Stimulated activated CD8-positive, alpha-beta memory T cell treated with anti-CD3 and anti-CD28 coated beads, Interleukin-4, amount 100 ng/mL, for 4 hours (primary cell): ENCODE measurements at places on chromosomes 6 and 20.
A peak's percentile ranks its signal among the peaks of the same experiment; 100 is the strongest.

DNA sequence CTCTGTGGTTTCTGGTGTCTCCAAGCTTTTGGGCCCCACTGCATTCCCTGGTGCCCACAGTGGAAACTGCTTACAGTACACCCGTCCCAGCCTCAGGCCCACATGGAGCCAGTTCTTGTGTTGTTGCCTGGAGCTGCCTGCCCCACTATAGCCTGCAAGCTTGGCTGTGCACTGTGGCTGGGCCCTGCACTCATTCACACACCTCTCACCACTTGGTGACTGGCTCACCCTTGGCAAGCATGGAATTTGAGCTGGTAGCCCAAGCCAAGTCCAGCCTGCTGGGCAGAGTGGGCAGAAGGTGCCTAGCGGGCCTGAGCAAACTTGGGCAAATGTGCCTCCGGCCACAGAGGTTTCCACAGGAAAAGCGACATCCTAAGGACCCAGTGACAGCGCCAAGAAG, 472.3 kb downstream of the MMUT start:
- DNase-seq = no peak

GRCh38 chr20:51444467-51444866, 98.1 kb downstream of the NFATC2 start:
- no peak for DNase-seq

GRCh38 chr6:30926644-30927043, 5.3 kb downstream of the SFTA2 start:
- DNase-seq = no peak

DNA sequence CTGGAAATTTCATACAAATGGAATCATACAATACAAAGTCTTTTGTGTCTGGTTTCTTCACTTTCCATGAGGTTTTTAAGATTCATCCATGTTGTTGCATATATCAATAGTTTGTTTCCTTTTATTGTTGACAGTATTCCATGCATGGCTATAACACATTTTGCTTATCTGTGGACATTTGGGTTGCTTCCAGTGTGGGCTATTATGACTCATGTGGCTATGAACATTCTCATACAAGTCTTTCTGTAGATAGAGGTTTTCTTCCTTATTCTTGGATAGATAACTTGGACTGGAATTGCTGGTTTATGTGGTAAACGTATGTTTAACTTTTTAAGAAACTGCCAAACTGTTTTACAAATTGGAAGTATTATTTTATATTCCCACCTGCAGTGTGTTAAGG, 30.0 kb upstream of the KIF6 start:
- no peak for DNase-seq

- no peak for DNase-seq
These were observed 45.9 kb upstream of the AIG1 start for GRCh38 chr6:143014764-143015163.

- DNase-seq = no peak
These were observed 169.9 kb upstream of the HDDC2 start for GRCh38 chr6:125471667-125472066.

GRCh38 chr20:669573-669972, 6.0 kb downstream of the SCRT2 start:
- no peak for DNase-seq

DNA sequence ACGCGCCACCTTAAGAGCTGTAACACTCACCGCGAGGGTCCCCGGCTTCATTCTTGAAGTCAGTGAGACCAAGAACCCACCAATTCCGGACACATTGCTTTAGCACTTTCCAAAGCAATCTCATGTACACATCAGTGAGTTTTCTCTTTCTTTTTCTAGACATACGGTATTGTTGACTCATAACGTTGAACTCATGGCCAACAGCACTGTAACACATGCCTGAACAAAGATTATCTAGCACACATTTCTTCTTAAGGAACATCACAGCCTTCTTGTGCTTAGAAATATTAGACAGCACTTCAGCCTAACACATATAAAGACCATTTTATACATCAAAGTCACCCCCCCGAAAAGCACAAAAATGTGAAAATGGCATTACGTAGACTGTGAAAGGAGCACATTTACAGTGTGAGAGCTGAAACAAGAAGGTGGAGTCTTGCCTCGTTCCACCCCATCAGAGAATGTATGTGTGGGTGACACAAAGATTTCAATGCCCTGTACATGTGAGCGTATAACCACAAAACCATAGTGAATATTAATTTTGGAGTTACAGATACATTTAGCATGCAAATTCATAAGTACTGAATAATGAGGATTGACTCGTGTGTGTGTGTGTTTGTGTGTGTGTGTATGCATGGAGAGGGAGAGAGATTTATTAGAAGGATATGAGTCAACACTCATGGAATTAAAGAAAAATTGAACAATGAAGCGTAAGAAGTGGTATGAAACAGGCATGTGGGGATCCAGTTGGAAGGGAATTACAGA, 134.1 kb downstream of the FAM83B start:
- no peak for DNase-seq

GRCh38 chr6:124970243-124970642, 8.0 kb downstream of the RNF217 start:
- DNase-seq = no peak

DNA sequence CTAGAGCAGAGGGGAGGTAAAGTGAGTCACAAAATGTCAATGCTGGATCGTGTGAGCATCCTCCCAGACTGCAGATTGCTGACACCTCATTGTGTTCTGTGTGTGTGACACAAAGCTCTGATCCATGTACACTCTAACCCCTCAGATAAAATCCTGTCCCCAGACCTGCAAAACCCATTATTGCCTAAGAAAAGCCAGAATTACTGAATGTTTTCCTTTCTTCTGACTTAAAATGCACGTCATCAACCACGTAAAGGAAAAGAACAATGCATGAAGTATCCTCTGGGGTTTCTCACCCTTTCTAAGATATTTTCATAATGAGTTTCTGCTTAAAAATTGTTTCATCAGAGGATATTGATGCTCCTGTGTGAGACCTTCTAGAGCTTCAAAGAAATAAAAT, 218.0 kb upstream of the PREP start:
- DNase-seq = no peak

DNA sequence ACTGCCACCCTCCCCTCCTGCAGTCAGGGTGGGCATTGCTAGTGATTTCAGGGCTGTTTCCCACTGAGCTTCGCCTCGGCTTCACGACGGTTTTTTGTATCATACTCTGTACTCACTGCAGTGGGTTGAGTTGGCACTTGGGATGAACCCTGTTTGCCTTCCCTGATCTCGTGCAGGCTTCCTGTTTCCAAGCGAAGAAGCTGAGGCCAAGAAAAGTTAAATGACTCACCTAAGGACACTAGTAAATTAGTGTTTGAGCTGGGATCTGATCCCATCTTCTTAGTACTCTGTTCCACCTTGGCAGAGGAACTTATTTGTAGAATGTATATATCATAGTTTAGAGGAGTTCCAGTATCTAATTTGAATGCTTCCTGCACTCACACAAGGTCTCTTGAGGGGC, 50.3 kb upstream of the VSTM2L start:
- DNase-seq = no peak

- DNase-seq = no peak
These were observed 332.3 kb downstream of the BCKDHB start for GRCh38 chr6:80438772-80439171.

DNA sequence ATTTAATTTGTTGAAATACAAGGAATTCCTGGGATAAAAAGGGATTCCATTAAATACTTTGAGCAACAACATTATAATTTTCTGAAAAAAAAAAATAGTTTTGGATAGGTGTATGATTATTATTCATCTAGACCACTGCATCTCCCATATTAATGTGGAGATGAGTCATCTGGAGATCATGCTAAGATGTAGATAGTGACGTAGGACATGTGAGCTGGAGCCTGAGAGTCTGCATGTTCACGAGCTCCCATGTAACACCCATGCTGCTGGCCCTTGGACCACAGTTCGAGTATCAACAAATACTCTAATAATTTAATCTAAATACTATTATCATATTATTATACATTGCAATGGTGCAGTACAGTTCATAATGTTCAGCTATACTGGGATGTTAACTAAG, 91.6 kb downstream of the EPM2A start:
- no peak for DNase-seq

DNA sequence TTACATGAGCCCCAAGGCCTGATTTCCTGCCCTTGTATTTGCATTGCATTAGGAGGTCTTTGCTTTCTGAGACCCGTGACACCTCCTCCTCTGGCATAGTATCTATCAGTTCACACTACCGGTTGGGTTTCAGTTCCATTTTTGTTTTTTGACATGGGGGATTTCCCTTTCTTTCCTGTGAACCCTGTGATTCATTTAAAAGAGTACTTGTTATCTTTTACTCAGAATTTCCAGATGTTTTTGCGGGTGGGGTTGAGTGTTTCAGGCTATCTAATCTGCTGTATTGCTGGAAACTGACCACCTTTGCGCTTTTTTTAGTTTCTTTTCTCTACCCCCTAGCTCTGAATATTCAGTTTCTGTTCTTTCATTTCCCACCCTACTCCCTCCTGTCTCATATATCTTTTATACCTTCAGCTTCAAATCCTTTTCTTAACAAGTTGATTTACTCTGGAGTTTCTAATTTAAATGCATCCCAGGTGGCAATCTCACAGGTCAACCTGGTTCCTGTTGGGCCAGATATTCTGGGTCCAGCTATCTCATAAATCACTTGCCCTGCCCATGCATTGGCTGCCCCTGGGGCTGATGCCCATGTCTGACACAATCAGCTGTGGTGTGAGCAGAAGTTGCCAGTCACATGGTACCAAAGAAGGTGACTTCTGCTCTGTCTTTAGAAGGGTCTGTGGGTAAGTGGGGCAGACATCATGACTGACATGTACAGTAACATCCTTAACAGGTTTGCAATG, 14.3 kb upstream of the NCOA3 start:
- peak; percentile 31 for DNase-seq

- DNase-seq = no peak
These were observed 30.5 kb downstream of the TFAP2B start for GRCh38 chr6:50848989-50849795.

DNA sequence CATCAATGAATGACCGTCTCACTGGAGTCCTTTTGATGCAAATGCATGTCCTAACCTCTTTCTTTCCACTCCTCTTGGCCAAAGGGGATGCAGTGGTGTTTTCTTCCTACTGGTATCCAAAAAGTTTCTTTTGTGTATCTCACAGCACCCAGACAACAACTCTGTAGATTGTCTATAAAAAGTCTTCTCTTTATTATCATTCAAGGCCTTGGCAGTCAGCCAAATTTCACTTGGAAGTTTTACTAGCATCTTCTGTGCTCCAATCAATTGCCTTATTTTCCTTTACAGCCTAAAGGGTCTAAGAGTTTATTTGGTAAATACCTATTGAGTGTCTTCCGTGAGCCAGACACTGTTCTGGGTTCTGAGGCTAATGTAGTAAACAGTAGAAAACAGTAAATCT, 150.2 kb upstream of the RNF217 start:
- no peak for DNase-seq

- DNase-seq = no peak
These were observed 566.2 kb upstream of the NOX3 start for GRCh38 chr6:156021746-156022396.

GRCh38 chr6:82617648-82618047, 254.0 kb downstream of the TPBG start:
- DNase-seq = no peak

DNA sequence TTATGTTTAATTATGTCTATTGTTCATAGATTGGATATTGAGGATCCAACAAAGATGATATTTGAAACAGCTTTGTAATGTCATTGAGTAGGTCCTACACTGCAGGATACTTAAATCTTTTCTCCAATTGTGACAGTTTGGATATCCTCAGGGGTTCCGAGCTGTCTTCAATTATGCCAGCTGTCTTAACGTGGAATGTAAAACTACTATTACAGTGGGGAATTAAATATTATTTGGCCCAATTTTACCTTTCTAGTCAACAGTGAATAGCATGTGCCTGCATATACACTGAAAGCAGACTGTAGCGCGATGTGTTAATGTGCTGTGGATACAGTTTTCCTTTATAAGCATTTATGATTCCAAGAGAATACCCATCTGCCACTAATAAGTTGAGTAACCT, 156.9 kb downstream of the GRIK2 start:
- no peak for DNase-seq

GRCh38 chr6:34161857-34162515, 16.1 kb upstream of the GRM4 start:
- no peak for DNase-seq

- DNase-seq = no peak
These were observed 240.9 kb downstream of the DOK5 start for GRCh38 chr20:54716174-54716747.

DNA sequence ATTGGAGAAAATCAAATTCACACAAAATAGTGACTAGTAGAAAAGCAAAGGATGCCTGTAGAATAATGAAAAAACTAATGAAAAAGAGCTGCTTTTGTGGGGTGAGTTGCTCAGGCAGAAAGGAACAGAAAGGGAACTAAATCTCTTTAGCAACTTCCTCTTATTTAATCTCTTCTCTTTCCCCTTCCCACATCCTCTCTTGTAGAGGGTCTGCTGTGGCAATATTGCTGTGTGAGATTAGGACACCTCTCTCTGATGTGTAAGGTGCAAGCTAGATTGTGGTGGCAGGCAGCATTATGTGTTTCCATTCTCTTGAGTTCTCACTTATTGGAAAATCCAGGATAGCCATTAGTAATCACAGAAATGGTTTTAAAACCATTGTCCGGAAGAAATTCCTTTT, 49.7 kb downstream of the SYNE1 start:
- no peak for DNase-seq

DNA sequence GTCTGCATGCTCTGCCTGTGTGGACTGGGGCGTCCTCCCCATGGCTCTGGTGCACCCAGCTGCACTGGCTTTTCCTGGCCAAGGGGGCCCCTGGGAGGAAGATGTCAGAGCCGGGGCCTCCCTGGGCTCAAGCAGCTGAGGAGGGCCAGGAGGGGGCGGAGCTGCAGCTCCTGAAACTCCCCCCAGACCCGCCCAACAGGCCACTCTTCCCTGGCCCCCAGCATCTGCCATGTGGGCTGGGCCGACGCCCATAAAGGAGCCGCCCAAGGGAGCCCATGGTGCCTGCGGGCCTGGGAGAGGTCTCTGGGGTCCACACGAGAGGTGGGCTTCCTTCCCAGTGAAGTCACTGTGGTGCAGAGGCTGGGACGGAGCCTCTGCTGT, 4.0 kb downstream of the RBBP8NL start:
- DNase-seq = no peak

DNA sequence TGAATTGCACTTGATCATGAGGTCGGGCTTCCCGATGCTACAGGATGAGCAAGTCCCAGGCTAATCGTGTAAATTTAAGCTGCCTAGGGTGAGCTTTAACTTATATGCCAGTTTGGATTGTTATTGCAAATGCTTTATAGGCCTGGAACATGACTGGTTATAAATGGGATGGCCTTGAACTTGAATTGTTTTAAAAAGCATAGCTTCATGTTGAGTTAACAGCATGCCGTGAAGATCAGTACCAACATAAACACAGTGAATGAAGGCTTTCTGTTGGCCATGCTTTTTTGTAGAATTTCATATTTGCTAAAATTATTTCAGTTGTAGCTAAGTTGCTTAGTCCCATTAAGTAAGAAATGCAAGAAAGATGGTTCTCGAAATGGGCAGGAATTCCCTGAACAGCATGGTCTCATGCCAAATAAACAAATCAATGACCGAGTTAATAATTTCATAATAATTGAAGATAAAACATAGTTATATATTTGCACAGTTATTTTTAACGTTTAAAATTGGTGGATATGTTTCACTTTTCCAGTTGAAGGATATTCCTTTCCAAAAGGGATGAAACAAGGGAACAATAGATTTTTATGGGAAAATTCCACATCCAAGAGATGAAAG, 76.6 kb upstream of the ARID1B start:
- no peak for DNase-seq

GRCh38 chr20:61967300-61967699, 98.4 kb downstream of the TAF4 start:
- no peak for DNase-seq

- DNase-seq = no peak
These were observed 14.3 kb upstream of the C20orf144 start for GRCh38 chr20:33647603-33648395.

GRCh38 chr6:16600701-16601100, 160.6 kb downstream of the ATXN1 start:
- DNase-seq = no peak
